Hepatocyte (in vitro differentiated cells): ENCODE measurements at places on chromosomes 6 and 20.
A peak's percentile ranks its signal among the peaks of the same experiment; 100 is the strongest.

- peak; percentile 82 for DNase-seq
Measured at GRCh38 chr6:169725125-169726048, 1.1 kb upstream of the PHF10 start.

DNA sequence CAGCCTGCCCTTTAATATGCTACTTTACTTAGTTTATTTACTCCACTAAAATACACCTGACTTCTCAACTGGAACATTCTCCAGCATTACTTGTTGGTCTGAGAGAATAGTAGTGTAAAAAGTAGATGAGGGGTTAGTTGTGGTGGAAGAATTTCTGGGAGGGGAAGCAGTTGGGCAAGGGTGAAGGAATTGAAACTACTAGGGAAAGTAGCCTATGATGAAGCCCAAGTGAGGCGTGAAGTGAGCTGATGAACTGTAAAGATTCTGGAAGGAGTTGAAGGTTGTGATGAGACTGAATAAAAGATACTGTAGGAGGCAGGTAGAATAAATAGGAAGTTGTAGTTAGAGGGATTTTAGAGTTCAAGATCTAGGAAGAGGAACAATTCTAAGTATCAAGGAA is 72.5 kb downstream of the ITCH start:
- DNase-seq: no peak

- no peak for DNase-seq
Measured at GRCh38 chr20:8262721-8263120, 130.7 kb downstream of the PLCB1 start.

DNA sequence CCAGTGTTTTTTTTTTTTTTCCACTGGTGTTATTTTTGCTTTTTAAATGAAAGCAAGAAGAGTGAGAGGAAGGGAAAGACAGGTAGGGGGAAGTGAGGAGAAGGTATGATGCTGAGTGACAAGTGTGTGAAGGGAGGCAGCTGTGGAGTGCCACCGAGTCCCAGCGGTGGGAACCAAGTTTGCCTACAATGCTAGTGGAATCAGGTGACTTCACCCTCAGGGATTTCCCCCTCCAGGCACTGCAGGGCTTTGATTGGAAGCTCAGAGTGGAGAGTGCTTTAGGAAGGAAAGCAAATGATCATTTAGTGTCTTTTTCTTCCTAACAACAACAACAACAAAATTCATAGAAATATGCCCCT is 120.5 kb upstream of the ENPP5 start:
- no peak for DNase-seq

DNA sequence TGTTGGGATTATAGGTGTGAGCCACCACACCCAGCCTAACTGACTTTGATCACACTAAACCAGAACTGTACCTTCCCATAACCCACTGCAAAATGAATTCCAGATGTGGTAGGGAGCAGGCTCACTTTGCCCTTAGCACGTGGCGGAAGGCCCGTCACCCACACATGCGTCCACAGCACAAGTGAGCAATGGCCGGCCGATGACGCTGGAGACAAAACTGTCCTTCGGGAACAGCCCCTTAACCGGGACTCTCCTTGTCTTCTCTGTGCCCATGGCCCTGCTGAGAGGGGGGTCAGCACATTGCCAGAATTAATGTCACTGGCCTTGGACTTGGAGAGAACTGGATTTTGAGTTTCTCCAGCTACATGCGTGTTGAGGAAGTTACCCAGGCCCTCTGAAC is 107.2 kb downstream of the TOX2 start:
- DNase-seq: no peak

DNA sequence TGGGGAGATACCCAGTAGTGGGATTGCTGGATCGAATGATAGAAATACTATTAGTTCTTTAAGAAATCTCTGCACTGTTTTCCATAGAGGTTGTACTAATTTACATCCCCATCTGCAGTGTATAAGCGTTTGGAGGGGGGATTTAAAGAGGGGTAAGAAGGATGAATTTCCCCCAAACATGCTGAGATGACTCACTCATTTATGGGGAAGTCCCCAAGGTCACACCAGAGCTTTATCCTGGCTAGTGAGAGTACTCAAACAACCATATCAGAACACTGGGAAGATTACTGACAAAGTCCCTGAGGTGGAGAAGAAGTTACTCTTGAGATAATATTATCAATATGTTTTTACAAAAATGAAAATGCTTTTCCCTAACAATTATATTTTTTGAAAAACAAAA is 44.0 kb downstream of the ROS1 start:
- DNase-seq: no peak

GRCh38 chr20:2398449-2398848 is 17.7 kb downstream of the TGM6 start:
- DNase-seq: no peak

DNA sequence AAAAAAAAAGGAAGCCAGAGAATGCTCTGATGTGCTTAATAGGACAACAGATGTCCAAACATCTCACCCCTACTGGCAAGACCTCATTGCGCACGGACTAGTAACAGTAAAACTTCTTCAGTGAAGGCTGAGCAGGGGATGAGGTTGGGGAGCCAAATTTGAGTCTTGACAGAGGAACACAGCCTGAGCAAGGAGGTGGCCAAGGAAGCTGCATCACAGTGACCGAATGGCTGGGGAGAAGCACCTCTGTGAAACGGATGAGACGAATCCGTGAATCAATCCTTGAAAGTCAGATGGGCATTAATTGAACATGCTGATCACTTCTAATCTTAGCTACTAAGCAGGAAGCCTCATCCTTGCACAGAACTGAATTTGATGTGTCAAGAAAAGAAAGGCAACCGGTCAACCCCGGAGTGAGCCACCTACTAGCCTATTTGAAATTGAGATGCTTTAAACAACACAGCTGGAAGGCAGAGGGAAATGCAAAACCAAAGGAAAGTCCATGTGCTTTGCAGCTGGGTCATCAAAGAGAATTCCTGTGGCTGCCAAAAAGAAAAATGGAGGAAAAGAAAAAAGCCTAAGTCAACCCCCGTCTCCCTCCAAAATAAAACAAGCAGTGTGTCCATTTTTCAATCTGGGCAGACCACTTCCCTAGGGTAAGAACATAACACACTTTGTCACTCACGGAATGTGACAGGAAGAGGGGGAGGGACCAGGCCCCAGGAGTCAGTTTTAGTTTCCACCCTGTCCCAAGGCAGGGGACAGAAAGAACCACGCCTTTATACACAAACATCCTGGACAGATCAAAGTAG is 29.5 kb downstream of the PXDC1 start:
- DNase-seq: no peak

- no peak for DNase-seq
Measured at GRCh38 chr6:88142297-88142668, 23.9 kb downstream of the CNR1 start.

DNA sequence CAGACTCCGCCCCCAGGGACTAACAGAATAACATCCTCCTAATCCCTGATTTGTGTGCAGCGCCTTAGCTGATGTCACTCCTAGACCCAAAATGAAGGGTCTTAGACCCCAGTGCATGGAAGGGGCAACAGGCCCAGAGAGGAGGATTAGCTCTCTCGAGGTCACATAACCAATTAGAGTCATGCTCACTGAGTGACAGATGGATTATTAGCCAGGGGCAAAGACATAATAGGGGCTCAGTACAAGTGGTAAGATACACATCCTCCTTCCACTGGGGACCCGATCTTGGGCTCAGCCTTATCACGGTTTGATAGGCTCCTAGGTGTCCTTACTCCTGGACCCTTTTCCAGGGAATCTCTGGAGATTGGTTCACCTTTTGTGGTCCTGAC is 858 bp downstream of the TP53INP2 start:
- no peak for DNase-seq

DNA sequence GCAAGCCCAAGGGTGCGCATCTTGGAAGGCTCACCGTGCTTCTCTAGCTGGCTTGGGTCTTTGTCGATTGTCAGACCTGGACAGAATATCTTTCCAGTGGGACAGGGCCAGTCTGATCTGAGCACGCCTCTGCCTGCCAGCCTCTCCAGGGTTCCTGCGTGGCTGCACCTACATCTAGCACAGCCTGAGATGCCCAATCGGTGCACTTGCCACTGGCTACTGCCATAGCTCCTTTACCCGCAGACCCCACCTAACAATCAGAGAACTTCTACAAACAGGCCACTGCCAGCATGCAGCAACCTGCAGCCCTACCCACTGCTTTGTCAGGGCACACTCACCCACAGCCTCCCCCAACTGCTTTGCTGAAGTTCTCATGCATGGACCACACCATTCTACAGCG is 56.7 kb upstream of the PHACTR3 start:
- no peak for DNase-seq

DNA sequence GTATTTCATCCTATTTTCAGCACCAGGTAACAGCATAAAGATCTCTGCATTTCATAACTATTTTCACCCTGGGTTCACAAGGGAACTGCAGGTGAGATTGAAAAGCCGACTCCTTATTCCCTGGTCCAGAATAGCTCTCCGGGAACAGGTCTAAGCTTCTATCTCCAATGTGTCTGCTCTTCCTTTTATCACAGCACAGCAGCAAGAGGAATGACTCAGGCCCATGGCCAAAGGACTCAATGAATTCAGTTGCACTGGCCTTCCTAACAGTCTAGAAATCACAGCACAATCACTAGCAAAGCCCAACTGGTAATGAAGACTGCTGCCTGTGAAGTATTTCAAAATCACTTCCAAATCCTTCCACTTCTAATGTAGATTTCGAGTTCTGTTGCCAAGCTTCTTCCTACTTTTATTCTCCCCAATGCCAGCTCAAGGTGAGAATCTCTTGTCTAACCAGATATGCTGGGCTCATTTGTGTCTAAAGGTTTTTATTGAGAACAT is 30.7 kb downstream of the HMGN3 start:
- no peak for DNase-seq

DNA sequence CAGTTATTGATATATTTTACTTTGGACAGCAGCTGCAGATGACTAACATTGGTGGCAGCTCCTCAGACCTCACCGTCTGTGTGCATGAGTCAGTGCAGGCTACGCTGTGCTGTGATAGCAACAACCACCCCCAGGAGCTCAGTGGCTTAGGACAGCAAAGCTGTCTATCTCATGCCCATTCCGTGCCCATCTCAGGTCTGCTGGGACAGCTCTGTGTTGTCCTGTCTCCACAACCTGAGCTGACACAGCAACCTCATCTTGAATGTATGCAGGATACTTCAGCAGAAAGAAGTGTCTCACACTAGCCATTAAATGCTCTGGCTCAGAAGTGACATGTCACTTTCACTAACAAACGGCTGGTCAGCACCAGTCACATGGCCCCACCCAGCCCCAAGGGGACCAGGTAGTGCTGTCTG is 47.7 kb downstream of the BANF2 start:
- peak; percentile 57 for DNase-seq

- DNase-seq: no peak
Measured at GRCh38 chr6:85401186-85402021, 48.5 kb upstream of the NT5E start.

GRCh38 chr20:23988561-23988960 is at the start of gene GGTLC1:
Gene GGTLC1, minus strand, starts transcription at chr20:23988779. Its CDS starts 2,168 bp downstream, at chr20:23986611.
- DNase-seq: no peak

DNA sequence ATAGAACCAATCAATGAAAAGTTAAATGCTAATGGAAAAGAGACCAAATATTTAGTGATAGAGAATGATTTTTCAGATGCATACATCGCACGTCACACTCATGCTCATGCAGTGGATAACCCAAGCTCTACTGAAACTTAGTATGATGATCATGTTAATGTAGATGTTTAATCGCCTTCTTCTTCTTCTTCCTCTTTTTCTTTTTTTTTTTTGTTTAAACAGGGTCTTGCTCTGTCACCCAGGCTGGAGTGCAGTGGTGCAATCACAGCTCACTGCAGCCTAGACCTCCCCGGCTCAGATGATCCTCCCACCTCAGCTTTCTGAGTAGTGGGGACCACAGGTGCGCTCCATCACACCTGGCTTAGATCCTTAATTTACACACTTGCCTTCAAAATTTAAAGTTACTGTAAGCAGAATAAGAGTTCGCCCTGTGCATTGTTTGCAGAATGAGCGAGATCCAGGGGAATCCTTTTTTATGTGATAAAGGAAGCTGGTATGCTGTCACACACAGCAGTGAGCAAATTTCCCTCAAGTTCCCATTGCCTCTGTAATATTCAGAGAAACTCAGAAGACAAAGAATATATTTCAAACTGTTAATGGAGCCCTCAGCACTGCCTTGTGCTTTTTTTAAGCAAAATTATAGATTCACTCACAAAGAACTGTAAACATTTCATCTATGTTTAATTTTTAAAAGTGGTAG is 194.2 kb upstream of the SGK1 start:
- DNase-seq: no peak

DNA sequence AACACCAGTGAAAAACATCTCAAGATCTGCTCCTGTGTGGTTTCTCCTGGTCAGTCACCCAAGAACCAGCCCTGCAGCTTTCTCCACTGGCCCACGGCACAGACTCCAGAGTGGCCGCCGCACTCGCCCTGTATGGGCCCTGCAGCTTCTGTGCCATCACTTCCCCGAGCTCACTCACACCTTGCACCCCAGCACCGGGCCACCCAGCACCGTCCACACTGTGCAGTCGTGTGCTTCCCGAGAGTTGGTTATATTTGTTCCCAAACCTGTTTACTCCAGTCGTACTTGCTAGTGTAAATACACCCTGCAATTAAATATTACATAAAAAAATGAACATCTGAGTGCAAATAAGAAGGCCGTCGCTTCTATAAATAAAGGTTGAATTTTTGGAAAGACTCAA is 341.7 kb downstream of the CDH26 start:
- no peak for DNase-seq

GRCh38 chr20:25573288-25574251 is 11.8 kb downstream of the NINL start:
- DNase-seq: no peak

DNA sequence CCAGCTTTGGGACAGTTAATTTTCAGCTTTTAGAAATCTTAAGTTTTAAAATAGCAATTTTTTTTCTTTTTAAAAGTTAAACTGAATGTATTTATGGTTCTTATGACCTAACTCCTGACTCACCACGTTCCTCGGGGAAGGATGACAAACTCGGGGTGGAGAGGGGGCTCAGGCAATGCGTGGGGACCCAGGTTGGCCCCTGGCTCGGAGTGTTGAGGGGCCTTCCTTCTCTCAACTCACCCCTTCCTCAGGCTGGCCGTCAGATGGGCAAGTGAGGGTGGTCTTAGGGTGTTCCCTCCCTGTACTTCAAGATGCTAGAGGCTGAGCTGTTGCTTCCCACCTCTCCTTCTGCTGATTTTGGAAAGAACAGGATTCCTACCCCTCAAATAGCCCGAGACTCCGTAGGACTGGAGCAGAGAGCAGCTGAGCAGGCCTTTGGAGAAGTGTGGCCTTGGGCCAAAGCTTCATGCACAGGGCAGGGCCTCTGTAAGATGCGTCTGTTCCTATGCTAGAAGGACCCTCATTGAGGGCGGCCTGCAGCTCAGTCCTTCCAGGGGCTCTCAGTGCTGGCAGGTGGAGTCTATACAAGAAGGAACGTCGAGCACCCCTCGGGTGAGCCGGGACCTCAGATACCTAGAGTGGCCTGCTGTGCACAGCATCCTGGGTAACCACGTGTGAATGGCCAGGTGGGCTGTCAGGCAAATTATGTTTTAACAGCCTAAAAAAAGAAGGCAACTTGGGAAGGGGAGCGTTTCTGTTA is 79.3 kb downstream of the TCP11 start:
- DNase-seq: no peak

GRCh38 chr6:157531169-157531985 is 150.4 kb downstream of the ZDHHC14 start:
- peak; percentile 84 for DNase-seq
